ACHN (cell line): ENCODE measurements at places on chromosomes 11 and 22.
A peak's percentile ranks its signal among the peaks of the same experiment; 100 is the strongest.

DNA sequence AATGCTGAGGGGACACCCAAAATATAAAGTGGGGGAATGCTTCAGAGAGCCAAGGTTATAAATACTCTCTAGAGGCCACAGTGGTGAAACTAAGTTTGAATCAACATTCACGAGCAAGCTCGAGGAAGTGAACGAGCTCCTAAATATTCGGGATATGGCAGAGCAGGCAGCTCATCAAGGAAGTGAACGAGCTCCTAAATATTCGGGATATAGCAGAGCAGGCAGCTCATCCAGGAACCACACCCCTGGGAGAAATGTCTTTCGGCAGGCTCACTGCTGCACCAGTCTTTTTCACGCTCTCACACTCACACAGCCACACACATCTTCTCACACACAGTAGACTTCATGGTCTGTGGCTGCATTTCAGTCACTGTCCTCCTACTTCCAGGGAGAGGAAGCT is 787.5 kb downstream of the OPCML start:
- no peak for DNase-seq

DNA sequence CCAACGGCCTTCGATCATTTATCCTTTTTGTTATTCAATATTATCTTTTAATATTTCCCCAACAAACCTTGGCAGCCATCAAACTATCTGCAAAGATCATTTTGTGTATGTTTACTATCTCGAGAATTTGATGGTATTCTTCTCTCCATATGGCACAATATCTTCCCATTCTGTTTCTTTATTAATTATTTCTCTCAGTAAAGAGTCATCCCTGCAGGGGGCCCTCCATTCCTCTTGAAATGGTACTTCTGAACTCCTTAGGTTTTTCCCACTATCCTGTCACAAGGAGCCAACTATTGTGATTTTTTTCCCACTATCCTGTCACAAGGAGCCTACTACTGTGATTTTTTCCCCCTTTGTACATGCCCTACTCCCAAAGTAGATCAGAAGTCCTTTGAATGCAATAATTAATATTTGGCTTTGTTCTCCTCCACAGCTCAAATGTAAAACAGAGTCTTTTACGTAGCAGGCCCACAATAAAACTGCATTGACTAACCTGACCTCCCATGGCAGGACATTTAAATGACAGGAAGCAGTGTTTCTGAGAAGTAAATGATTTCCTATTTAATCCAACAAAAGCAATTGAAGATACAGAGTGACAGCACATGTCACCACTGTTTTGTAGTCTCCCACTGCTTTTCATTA is 43.3 kb downstream of the PDGFD start:
- DNase-seq: peak; percentile 4

- DNase-seq: no peak
Measured at GRCh38 chr11:119585043-119585781, 143.8 kb downstream of the NECTIN1 start.

DNA sequence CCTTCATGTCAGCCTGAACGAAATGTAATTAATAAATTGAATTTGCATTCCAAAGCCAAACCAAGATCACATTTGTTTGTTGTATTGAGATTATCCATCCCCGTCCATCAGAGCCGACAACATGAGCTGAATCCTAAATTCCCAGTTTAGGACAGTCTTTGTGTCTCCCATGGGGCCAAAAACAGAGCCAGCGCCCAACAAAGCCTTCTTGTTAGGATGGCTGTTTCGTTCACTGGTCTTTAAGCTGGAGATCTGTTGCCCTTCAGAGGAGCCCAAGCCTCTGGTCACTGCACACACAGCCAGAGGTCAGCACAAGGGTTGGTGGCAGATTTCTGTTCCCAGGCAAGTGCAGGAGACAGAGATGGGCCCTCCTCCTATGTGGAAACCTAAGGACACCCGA is 25.8 kb downstream of the DSCAML1 start:
- no peak for DNase-seq

DNA sequence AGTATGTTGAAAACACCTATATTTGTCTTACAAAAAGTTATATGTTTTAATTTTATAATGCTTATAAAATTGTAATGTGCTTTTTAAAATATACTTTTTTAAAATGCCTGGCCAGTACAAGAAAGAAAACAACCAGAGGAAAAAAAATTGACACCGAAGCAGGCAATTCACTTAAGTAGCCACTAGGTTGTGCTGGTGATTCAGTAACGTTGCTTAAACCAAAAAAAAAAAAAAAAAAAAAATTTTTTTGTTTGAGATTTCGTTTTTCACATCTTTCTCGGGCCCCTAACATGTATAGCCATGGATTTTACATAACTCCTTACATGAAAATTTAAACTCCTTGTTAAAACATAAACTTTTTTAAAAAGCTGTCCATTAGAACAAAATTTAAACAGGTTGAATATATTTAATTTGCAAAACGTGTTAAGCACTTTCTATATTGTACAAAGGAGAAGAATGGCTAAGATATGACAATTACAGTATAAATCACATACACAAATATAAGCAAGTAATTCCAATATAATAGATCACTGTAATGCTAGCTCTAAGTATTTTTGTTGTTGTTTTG is 9.2 kb downstream of the OR8B4 start:
- peak; percentile 50 for DNase-seq

DNA sequence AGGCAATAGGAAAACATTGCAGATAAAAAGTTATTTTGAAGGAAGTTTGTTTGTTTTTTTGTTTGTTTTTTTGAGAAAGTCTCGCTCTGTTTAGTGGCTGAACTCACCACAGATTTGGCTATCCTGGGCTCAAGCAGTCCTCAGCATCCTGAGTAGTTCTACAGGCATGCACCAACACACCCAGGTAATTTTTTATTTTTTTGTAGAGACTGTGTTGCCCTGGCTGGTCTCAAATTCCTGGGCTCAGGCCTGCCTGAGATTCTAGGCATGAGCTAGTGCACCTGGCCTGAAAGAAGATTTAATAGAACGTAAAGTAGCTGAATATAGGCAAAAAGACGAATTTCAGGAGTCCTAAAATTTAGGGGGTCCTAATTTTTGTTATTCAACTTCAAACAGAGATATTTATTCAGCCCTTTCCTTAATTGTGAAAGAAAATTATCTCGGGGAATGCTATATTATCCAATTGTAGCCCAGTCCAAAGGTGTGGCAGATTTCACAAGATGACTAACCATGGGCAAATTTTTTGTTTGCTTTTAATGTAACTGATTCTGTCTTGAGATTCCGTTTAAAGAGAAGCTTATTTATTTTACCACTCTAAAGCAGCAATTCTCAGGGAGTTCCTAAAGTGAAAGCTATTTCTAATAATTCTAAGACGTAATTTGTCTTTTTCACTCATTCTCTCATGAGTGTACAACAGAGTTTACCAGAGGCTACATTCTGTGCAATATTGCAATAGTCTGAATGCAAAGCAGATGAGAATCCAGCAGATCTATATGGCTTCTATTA is 940 bp downstream of the IL18 start:
- DNase-seq: no peak

DNA sequence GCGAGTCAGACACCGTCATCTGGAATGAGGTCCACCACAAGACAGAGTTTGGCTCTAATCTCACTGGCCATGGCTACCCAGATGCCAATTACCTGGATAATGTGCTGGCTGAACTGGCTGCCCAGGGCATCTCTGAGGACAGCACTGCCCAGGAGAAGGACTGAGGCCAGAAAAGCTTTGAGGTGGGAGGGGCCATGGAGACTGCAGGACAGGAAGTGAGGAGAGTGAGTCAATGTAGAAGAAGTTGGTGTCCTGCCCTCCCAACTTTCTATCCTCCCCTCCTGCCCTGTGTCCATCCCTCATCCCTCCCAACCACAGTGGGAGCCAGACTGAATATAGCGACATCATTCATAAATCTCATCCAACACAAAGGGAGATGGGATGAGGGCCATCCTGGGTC is 8.0 kb downstream of the MPEG1 start:
- no peak for DNase-seq

DNA sequence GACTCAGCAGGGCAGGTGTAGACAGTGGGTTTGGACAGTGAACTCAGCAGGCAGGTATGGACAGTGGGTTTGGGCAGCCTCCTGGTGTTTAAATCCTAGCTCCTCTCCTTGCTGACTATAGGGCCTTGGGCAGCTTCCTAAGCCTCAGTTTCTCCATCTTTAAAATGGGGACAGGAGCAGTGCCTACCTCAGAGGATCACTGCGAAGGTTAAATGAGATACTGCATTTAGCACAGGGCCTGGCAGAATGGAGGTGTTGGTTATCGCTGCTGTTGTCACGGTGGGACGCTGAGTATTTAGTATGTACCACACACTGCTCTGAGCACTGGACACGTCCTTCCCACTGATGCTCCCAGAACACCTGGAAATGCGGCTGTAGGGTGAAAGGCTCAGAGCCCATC is 14.4 kb upstream of the SCGB1A1 start:
- no peak for DNase-seq

DNA sequence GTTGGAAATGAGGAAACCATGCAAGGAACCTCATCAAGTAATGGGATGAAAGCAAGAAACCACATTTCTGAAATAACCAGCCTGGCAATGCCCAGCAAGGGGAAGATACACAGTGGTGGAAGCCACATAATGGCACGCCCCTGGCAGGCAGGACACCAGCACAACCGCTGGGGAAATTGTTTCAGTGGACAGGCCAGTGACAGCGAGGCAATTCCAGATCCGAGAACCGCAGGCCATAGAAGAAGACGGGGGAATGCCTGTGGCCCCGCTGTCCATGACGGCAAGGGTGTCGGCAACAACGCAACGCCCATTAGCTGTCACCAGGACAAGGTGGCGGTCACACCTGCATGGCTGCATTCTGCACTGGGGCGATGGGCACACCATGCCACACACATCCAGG is 1389.6 kb downstream of the BRD1 start:
- DNase-seq: no peak

- DNase-seq: no peak
Measured at GRCh38 chr11:29312812-29313211, 704.0 kb downstream of the KCNA4 start.

DNA sequence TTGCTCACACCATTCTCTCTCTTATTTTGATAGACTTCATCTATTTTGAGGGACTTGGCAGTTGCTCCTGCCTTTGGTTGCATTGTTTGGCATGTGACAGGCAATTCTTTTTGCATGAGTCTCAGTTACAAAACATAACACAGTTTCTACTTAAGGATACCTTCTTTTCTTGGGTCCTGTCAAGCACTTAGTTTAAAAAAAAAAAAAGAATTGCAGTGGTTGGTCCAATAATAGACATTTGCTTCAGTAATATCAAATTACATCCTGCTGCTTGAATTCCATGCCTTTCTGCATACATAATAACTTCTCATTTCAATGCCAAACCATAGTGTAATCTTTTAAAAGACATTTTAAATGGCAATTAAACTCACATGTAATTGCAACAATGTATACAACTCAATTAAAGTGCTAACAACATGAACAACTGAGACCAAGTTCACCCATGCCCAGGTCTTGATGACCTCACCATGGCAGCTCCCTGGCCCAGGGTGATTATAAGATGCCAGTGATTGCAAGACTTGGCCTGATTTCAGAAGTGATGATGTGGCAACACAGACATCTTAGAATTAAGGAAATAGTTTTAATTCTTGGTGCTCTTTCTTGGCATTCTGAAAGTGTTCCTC is 32.2 kb upstream of the PLET1 start:
- peak; percentile 50 for DNase-seq

GRCh38 chr11:117010808-117011540 is 87.3 kb downstream of the SIK3 start:
- DNase-seq: no peak

GRCh38 chr22:35840302-35840739 is 122.6 kb downstream of the APOL5 start:
- peak; percentile 94 for DNase-seq

GRCh38 chr11:117984476-117984875 is 1.7 kb upstream of the IL10RA start:
- no peak for DNase-seq

DNA sequence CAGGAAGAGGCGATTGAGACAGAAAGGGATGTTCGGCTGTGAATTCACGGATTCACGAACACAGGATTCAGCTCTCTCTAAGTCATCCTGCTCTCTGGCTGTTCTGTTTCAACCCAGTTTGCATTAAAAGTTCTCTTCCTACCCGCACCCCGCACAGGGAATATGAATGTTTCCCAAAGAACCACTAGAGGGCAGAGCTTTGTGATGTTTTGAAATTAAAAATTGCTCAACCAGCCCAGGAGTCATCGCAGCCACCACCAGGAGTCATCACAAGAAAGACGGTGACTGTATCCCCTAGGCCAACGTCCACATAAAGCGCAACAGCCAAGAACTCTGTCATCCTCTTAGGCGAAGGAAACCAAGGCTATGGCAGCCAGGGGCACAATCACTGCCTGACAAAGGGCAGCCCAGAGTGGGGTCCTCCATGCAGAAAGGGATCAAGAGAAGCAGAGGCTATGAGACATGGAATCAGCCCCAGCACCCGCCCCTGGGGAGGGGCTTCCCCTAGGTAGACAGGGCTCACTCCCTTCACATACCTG is 122.4 kb downstream of the WT1 start:
- peak; percentile 63 for DNase-seq

DNA sequence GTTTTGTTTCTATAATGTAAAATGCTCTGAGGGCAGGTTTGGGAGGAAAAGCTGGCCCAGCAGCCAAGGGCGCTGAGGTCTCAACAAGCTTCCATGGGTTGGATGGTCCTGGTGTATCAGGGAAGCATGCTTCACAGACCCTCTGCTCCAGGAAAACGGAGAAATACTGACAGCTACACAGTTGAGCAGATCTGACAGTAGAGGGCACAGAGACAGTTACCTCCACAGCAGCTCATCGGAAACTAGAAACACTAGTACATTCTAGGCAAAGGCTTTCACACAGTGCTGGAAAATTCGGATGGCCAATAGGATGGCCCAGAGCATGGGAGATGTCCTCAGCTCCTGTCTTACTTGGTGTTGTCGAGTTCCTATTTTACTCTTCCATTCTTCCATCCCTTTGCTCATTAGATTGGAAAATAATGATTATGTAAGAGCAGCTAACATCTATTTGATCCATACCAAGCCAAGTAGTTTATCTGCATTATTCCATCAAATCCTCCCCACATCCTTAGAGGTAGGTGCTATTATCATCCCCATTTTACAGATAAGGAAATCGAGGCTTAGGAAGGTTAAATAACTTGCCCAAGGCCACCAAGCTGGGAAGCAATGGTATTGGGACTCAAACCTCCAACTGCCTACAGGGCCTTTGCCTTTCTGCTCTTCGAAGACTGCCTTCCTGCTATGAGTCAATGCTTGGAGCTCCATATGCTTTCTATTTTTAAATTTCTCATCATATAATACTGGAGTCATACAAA is 28.3 kb downstream of the LMO2 start:
- no peak for DNase-seq

DNA sequence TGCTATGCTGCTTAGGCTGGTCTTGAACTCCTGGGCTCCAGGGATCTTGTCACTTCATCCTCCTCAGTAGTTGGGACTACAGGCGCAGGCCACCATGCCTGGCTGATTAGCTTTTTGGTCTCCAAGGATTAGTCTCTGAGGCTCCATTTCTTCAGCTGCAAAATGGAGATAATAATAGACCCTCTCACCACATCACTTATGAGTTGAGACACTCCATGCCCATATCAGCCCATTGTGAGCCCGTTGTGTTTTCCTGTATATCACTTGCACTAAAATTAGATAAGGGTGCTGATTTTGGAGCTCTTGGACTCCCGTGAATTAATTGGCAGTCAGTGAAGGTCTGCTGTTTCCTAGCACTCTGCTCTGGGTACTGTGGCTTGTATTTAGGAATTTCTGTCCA is 36.0 kb downstream of the DEPDC5 start:
- DNase-seq: no peak

GRCh38 chr11:125903711-125904659 is at the start of gene DDX25:
Gene DDX25, plus strand, starts transcription at chr11:125904508. Its CDS starts 10 bp downstream, at chr11:125904518.
- DNase-seq: no peak
